ENCODE measurements at places on chromosomes 1 and 21.

DNA sequence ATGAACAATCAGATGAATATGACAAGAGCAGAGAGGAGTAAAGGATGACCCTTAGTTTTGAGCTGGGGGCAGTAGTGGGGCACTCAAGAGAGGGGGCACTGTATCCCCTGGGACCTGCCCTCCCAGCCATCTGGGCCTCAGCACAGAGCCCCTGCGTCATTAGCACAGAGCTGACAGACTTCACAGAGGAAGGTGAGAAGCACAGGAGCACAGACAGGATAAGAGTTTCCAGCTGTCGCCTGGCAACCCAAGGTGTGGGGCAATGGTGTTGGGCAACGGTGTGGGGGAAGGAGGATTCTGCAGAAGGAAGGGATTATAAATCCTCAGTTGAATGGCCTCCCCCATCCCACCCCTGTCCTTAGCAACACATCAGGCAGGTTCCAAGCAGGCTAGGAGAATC is 30.2 kb downstream of the RAB3B start:
- peak; percentile 14 for DNase-seq

DNA sequence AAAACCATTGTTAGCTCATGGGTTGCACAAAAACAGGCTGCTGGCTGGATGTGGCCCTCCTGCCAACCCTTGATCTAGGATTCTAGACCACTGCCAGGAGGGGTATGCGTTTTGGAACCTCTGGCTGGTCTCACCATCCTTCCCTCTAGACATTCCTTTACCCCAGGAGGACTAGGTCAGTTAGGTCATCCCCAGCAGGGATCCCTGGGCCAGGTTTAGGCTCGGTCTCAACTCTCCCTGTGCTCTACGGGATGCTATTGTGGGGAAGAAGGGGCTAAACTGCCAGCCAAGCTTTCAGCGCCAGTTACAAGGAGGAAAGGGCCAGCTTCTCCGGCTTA is 22.7 kb downstream of the SLC2A1 start:
- no peak for DNase-seq

GRCh38 chr1:227712648-227713047 is 22.5 kb downstream of the JMJD4 start:
- DNase-seq = no peak

GRCh38 chr21:24445517-24445916 is 1161.8 kb downstream of the MRPL39 start:
- no peak for DNase-seq

- DNase-seq = peak; percentile 13
These were observed 3.3 kb upstream of the S1PR1 start for GRCh38 chr1:101233495-101233894.

DNA sequence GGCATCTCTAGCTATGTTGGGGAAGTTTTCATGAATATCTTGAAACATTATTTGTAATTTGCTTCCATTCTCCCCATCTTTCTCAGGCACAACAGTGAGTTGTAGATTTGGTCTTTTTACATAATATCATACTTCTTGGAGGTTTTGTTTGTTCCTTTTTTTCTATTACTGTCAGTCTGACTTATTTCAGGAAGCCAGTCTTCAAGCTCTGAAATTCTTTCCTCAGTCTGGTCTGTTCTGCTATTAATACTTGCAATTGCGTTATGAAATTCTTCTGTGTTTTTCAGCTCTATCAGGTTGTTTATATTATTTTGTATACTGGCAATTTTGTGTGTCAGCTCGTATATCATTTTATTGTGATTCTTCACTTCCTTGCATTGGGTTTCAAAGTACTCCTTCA is 424.6 kb upstream of the PTBP2 start:
- DNase-seq = no peak

- no peak for DNase-seq
These were observed 49.6 kb downstream of the SLC37A1 start for GRCh38 chr21:42563261-42563660.

GRCh38 chr21:17925000-17925610 is 105.9 kb upstream of the C21orf91 start:
- DNase-seq = peak; percentile 68

- no peak for DNase-seq
These were observed 73.1 kb downstream of the ATP6V1G3 start for GRCh38 chr1:198467342-198467741.

DNA sequence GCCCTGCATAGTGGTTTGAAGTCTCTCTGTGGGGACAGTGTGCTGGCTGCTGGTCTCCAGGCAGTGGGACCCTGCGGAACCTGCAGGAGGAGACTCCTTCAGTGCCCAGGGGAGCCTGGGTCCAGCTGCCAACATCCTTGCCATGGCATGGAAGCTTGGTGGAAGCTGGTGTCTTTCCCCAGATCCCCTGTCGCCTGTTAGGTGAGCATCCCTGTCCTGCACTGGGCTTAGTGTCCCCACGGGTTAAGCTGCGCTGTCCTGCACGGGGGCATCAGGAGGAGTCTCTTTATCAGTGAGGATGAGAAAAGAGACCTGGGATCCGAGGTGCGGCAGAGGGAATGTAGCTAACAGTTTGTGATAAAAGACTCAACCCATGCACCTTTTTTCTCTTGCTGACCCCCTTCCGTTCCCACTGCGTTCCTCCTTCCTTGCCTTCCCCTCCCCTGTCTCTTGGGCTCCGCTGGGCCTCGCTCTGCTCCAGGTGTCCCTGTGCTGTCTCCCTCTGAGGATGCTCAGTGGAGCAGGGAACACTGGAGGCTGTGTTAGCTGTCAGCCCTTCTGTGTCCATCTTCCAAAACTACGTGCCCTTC is 59.3 kb downstream of the SLC37A1 start:
- DNase-seq = no peak

DNA sequence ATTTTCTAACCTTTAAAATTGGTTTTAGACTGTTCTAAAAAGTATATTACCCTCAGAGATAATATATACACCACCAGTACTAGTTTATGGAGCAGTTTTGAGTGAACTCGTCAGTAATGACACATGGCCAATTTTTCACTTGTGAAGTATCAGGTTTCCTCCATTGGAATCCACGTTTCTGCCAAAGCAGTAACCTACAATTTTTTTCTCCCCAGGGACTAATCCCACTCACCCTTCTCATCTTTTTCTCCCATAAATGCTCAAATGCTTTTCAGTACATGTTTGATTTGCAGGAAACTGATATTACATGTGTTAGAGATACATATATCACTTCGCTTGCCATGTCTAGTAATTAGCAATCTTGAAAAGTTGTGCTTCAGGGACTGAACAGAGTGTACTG is 94.1 kb downstream of the COL24A1 start:
- peak; percentile 20 for DNase-seq

All from GM23248 (cell line).